ENCODE measurements at places on chromosomes 1 and 21.

DNA sequence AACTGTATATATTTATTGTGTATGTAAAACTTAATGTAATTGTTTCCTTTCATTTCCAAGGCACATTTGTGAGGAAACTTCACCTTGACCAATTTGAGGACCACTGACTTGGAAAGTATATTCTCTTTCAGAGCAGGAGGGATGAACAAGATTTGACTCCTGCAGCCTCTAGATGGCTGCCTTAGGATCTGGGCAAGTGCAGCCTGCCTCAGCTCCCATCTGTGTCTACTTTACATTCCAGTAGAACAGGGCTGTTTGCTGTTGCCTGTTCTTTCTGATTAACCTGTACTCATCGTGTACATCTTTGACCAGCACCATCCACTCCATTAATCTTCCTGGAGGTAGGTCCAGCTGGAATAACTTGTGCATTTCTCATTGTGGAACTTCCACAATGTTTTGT lies 312.8 kb downstream of the HLX start:
- DNase-seq = no peak

GRCh38 chr1:167916766-167917511 lies 3.0 kb upstream of the ADCY10 start:
- DNase-seq = peak; percentile 15

GRCh38 chr1:237235091-237235490 lies 193.1 kb downstream of the RYR2 start:
- DNase-seq = no peak

- DNase-seq = peak; percentile 77
Observed at GRCh38 chr1:1573843-1574720, 581 bp downstream of the SSU72 start.

GRCh38 chr1:161736335-161736969 lies 13.1 kb upstream of the DUSP12 start:
- no peak for DNase-seq

- no peak for DNase-seq
Observed at GRCh38 chr1:183443011-183443410, 24.8 kb upstream of the NMNAT2 start.

DNA sequence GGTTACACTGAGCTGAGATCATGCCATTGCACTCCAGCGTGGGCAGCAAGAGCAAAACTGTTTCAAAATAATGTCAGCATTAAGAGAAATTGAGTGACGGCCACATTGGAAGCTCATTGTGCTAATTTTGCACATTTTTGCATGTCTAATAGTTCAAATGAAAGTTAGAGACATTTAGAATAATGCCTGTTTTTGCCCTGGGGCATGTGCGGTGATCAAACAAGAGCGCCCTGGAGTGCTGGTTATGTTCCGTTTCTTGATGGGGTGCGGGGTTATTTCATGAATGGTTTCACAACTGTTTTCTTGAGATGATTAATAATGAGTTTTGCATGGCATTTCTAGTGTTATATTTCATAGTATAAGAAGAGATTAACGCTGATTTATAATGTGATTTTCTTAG lies 13.1 kb downstream of the OR2T11 start:
- no peak for DNase-seq

GRCh38 chr1:13990939-13991338 lies 291.0 kb downstream of the PRDM2 start:
- DNase-seq = peak; percentile 50

DNA sequence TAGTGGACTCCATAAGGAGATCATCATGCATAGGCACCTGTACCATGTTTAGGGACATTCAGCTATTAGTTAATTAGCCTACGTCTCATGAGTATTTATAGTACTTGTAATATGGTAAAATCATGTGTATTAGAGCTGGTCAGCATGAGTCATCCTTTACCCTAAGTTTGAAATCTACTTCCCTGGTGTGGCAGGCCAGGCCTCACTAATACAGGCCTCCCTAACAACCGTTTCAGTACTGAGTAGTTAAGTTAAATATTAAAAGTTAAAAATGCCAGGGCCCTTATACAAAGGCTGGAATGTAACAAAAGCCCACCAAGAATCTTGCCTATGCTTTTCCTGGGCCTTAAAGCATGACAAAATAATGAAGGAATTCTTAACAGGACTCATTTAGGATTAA lies 356.3 kb upstream of the DPYD start:
- peak; percentile 90 for DNase-seq

DNA sequence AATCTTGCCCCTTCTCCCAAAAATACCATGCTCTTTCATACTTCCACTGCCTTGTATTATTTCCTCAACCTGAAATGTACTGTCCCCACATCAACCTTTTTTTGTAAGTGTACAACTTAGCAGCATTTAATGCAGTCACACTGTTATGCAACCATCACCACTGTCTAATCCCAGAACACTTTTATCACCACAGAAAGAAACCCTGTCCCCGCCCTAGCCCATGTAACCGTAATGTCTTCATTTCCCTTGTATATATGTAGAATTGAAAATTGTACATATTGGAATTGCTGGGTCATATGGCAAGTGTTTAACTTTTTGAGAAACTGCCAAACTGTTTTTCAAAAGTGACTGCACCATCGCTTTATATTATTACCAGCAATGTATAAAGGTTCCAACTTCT lies 37.4 kb downstream of the PTP4A2 start:
- no peak for DNase-seq

GRCh38 chr21:39445321-39446269 lies at the start of gene LCA5L:
TSS of gene LCA5L (minus strand) at chr21:39445778. CDS start at chr21:39428493, 17,285 bp downstream.
- DNase-seq = peak; percentile 93

GRCh38 chr1:247386687-247387086 lies 29.3 kb upstream of the NLRP3 start:
- peak; percentile 52 for DNase-seq

GRCh38 chr1:53642215-53642555 lies 96.8 kb downstream of the GLIS1 start:
- no peak for DNase-seq

DNA sequence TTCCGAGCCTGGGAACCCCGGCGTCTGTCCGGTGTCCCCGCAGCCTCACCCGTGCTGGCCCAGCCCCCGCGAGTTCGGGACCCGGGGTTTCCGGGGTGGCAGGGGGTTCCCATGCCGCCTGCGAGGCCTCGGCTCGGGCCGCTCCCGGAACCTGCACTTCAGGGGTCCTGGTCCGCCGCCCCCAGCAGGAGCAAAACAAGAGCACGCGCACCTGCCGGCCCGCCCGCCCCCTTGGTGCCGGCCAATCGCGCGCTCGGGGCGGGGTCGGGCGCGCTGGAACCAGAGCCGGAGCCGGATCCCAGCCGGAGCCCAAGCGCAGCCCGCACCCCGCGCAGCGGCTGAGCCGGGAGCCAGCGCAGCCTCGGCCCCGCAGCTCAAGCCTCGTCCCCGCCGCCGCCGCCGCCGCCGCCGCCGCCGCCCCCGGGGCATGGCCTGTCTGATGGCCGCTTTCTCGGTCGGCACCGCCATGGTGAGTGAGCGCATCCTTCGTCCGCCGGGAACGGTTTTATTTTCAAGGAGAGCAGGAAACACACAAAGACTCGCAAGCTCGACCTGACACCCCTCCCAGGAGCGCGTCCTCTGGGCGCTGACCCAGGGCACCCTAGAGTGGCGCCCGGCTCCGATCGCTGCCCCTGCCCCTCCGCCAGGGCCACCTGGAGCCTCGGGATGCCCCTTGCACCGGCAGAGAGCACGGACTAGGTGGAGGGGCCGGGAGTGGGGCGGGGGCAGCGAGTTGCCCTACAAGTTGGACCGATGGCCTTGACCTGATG lies at the start of gene ABCG1:
Gene ABCG1 (plus strand): TSS at position 305 of the 770 bp plus-strand sequence. CDS start 123 bp downstream, at position 428.
- no peak for DNase-seq

DNA sequence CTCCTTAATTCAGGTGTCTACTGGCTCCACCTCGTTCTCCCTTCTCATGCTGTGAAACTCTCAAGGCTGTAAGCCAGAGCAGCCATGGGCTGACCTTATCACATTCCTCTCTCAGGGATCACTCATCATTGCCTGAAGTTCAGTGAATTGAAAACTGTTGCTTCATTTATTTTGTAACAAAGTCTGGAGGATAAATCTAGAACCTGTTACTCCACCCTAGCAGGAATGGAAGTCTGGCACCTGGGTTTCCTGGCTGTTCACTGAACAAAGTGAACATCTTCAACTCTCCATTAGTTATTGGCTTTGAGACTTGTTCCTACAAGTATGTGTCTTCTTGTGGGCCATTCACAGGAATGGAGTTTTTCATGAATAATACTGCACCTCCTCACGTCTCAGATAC lies 584.1 kb downstream of the PTPRU start:
- no peak for DNase-seq

DNA sequence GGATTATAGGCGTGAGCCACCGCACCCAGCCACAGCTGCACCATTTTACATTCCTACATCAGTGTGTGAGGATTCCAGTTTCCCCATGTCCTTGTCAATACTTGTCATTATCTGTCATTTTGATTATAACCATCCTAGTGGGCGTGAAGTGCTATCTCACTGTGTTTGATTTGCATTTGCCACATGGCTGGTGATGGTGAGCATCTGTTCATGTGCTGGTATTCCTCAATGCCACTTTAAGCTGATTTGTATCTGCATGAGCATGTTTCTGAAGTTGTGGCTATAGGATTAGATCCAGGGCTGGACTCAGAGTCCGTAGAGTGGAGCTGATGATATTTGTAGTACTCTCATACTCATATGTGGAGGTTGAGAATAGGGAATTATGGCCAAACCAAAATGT lies 36.6 kb downstream of the SRRM1 start:
- DNase-seq = no peak

DNA sequence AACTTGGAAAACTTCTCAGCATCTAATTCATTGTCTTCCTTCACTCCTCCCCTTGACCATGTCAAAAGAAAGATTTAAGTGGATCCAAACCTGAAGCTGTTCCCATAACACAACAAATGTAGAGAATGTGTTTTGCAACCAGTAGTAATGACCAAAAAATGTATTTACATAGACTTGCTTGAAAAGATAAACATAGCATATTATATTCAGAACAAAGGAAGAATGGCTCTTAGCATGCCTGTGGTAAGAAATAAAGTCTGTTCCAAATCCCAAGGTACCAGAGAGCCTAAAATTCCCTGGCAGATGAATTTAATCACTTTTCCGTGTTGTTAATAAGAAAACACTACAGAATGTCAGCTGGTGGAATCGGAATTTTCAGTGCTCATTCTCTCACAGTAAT lies 36.8 kb downstream of the FMO3 start:
- no peak for DNase-seq

- DNase-seq = no peak
Observed at GRCh38 chr1:234855851-234856250, 245.9 kb upstream of the IRF2BP2 start.

DNA sequence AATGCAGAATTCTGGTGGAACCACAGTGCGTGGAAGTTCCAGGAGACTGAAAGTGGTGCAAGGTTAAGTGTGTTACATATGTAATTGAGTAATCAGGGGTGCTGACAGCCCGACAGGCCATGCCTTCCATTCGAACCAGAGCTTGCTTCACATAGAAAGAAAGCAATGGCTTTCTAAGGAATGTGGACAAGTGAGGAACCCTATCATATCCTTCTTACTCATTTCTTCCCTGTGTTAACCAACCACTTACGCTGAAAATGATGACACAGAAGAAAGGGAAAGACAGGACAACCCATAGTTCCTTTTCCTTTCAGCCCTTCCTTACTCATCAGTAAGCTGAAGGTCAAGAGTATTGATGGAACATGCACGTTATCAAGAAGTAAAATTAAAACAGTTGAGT lies 48.1 kb upstream of the KCNA3 start:
- DNase-seq = no peak

DNA sequence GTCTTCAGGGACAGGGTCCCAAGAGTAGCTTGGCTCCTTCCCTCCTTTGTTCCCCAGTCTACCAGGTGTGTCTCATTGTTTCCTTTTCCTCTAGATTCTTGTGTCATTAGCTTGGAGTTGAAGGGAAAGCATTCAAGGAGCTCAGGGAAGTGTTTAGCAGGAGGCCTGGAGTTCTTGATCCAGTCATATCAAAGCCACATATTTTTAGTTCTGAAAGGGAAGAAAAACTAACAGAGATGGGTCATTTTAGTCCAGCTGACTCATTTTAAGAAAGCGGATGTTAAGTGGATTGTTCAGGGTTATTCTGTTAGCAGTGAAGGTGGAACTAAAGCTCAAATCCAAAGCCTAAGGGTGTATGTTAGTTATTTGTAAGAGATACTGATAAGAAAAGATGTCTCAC lies 721 bp downstream of the C1orf54 start:
- peak; percentile 14 for DNase-seq

DNA sequence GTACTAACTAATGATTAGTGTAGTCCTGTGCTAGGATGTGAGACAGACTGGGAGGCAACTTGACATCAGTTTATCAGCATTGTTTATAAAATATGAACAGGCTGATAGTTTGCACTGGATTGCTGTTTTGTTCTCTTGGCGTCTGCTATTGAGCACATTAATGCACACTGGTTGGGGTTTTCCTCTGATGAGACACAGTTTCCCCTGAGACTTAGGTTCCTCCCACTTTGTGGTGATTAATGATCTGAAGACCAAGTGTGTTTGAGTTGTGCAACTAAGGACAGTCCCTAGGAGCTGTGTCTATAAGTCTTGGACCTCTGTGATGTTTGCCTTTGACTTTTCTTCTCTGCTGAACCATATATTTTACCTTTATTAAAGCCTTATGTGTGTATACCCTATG lies 1015.4 kb downstream of the AMY1C start:
- DNase-seq = peak; percentile 80

DNA sequence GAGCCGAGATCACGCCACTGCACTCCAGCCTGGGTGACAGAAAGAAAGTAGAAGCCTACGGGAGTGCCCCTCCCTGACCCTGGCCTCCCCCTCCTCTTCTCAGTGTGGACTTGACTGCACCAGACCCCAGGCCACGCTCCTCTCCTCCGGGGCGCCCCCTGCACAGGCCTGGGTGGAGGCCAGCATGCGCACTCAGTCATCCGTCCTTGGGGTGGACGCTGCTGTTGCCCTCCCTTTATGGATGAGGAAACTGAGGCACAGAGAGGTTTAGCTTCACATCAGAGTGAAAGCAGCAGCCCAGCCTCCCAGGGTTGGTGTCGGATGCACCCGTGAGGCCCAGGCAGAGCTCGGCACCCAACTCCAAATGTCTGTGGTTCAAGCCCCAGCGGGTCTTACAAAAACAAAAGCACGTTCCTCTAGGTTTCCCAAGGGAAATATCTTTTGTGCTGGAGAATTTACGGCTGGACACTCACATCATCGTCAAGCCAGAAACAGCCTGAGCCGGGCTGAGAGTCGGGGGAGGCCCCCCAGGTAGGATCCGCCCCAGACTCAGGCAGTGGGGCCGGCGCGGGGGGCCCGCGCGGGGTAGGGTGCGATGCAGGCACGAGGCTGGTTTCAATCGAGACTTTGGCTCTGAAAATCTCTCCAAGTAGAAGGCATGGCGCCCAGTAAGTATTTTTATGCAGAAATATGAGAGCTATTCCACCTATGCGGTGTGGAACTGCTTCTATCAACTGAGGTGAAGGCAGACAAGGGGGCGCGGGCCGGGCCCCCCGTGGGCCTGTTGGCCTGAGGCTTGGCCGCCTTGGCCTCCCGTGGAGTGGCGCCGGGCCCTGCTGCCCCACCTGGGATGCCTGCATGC lies 36.6 kb downstream of the MORN1 start:
- DNase-seq = no peak

DNA sequence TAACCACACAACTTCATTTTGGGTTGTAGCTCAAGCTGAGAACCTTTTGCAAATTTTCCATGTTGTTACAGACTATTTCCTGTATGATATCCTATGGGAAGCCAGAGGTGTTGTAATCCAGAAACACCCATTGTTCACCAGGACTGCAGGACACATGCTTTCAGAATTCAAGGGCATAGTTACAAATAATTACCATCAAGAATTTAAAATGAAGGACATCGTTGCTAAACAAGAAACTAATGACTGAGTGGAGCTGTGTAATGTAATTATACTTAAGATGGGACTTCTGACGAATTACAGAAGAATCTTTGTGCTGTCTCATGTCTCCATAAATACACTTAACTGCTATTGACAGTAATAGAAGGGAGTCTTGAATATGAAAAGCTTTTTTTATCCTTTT lies 47.6 kb upstream of the HOOK1 start:
- DNase-seq = no peak

- no peak for DNase-seq
Observed at GRCh38 chr1:93744299-93744988, 62.8 kb upstream of the BCAR3 start.
